Activated effector memory CD4-positive, alpha-beta T cell treated with Interleukin-2 at 50 U/mL for 16 hours (primary cell): ENCODE measurements at places on chromosomes 2 and 18.
A peak's percentile ranks its signal among the peaks of the same experiment; 100 is the strongest.

- DNase-seq, result no peak
Observed at GRCh38 chr2:74668087-74668486, 14.0 kb downstream of the SEMA4F start.

DNA sequence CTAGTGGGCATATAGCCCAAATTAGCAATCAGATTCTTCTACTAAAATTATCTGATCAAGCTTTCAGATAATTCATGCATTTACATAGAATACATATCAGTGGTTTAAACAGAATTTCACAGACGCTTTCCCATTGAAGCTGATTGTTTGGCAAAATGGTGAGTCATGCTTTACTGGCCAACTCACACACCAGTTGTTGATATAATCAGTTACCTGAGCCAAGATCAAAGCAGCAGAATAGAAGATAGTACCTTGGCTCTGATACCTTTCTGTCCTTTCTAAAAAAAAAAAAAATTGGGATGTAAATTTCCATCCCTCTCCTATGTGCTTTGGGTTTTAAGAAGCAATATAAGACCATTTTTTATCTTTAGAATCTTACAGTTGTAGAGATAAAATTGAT is 178.0 kb downstream of the MCFD2 start:
- no peak for DNase-seq

GRCh38 chr2:232203166-232203891 is 175.2 kb upstream of the ALPP start:
- DNase-seq, result no peak

DNA sequence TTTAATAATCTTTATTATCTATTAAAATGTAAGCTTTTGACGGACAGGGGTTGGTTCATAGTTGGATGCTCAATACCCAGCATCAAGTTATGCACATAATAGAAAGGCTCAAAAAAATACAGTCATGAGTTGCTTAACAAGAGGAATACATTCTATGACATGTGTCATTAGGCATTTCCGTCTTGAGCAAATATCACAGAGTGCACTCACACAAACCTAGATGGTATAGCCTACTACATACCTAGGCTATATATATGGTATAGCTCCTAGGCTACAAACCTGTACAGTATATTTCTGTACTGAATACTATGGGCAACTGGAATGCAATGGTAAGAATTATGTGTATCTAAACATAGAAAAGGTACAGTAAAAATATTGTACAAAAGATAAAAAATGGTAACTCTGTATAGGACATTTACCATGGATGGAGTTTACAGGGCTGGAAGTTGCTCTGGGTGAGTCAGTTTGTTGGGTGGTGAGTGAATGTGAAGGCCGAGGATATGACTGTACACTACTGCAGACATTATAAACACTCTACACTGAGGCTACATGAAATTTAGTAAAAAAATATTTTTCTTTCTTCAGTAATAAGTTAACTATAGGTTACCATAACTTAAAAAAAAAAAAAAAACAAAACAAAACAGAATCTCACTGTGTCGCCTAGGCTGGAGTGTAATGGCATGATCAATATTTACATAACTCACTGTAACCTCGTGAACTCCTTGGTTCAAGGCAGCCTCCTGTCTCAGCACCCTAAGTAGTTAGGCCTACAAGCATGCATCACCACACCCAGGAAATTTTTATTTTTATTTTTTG is 201.2 kb downstream of the NBAS start:
- DNase-seq, result no peak

DNA sequence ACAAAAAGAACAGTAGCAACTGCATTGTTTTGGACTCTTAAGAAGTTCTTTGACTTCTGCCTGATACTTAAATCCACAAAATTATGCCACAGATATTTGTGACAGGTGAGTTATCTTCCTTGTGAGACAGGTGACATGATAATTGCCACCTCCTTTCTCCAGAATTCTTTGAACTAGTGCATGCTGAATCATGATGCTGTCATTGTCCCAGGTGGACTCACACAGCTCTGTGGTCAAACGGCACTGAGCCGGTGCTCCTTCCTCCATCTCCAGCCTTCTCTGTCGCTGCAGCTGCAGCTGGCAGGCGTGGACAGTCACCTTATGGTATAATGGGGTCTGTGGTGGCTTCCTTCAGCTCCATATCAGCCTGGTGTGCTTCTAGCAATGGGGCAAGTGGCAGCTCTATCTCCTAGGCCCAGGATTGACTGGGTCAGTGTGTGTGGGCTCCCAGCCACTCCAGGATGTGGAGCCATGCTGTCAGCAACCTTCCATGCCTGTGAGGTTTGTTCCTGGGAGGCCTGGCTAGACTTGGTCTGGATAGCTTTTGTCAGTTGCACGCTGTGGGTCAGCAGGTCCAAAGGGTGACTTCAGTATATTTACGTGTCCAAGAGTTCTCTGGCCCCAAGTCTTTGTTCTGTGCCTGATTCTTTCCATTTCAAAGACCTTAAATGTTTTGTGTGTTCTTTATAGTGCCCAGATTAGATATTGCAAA is 15.7 kb downstream of the ARMC9 start:
- DNase-seq, result no peak

DNA sequence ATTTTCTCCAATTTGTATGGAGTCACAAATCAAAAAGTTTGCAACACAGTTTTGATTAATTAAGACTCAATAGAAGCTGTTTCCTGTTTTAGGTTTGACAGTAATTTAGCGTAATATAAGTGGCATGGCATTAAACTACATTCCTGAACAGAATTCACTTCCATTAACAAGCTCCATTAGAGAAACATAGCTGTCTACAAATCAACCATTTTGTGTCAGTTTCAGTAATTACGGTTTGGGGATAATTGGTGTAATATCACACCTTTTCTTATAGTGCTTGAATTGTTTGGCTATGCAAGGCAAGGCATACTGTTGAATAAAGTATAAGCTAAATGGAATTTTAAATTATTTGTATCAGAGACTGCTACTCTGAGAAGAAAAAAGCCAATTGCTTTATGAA is 585.5 kb downstream of the CBLN2 start:
- DNase-seq, result no peak

DNA sequence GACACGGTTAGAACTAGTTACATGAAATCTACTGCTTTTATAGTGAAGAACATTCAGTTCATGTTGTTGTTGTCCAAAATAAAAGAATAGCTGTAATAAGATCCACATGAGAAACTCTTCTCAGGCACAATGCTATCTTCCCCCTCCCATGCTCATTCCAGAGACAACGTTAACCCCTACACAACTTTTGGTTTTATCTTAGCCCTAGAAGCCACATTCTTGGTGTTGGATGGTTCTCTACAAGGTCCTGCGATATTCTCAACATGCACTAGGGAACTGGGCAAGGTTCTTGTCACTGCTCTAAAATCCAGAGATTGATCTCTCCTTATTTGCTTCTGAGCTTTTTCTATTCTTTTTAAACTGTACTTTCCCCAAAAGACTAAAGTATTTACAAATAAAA is 51.3 kb upstream of the DNAH7 start:
- no peak for DNase-seq

- DNase-seq, result peak; percentile 72
Observed at GRCh38 chr2:234463626-234464290, 33.1 kb downstream of the ARL4C start.

- DNase-seq, result no peak
Observed at GRCh38 chr2:119253114-119253702, 29.6 kb downstream of the STEAP3 start.

GRCh38 chr2:191847764-191848163 is 876 bp upstream of the CAVIN2 start:
- no peak for DNase-seq

DNA sequence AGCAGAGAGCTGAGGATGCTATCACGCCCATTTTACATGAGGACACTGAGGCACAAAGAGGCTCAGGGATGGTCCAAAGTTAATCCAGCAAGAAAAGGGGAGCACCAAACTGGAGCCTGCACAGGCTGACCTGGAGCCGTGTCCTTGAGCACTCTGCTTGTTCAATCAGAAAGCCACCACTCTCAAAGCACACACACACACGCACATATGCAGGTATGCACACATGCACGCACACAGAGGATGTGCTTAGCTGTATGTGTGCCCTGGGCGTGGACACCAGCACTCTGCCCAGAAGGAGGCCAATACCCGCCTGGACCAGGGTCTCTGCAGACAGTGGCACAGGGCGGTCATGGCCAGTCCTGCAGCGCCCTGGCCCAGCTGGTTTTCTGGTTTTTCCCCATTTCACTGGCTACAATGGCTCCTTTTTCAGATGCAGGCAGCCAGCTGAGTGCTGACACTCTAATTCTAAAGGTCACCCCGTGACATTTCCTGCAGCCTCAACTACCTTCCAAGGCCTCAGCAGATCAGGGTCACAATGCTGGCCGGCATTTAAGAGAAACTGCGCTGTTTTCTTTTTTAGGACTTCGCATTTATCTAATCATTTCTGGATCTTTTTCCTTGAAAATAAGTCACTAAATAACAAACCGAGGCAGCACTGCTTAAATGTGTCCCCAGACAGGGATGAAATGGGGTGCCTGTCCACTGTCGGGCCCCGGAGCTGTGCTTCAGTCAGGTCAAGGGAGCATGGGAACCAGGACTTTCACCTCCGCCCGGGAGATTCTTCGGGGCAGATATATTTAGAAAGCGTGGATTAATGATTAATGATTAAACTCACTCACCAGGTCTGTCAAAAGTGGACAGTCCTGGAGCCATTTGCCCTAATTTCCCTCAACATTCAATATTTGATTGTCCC is 104.5 kb downstream of the HDAC4 start:
- no peak for DNase-seq
